ENCODE measurements at places on chromosomes 7 and 10.

DNA sequence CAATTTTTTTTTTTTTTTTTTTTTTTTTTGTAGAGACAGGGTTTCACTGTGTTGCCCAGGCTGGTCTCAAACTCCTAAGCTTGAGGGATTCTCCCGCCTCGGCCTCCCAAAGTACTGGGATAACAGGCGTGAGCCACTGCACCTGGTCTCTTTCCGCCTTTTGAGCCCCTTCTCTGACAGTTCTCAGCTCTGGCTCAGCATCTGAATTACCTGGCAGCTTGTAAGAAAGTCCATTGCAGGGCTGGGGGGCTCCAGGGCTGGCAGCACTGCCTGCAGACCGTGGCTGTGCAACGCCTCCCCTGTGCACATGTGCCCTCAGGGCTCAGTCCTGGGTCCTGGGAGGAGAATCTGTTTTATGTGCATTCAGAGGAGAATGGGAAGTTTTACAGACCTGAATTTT is 37.6 kb downstream of the VWA2 start:
- no peak for DNase-seq

- peak; percentile 54 for DNase-seq
Measured at GRCh38 chr7:155591055-155591775, 44.9 kb upstream of the CNPY1 start.

- DNase-seq, result no peak
Measured at GRCh38 chr7:23514755-23515154, 17.0 kb downstream of the TRA2A start.

- DNase-seq, result no peak
Measured at GRCh38 chr7:87912121-87912520, 21.9 kb upstream of the ADAM22 start.

- peak; percentile 55 for DNase-seq
Measured at GRCh38 chr10:119652361-119652730, 1.2 kb downstream of the BAG3 start.

DNA sequence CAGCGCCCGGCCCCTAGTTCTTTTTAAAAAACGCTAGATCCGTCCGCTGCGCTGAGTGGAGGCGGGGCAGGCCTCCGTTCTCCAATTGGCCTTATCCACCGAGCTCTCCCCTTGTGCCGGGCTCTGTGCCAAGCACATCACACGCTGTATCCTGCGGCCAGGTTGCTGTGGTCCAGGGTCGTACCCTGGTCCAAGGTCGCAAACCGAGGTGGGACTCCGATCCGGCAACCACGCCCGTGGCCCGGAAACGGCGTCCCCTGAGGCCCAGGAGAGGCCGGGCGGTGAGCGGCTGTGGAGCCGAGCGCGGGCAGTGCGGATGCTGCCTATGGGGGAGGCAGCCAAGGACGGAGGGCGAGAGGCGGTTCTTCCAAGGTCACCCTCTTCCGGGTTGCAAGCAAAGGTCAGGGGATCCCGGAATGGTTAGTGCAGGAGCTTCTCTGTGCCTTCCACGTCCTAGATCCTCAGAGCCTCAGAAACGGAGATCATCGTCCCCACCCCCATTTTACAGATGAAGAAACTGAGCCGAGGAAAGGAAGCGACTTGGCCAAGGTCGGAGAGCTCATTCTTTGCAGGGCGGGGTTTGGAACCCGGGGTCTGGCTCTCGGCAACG is 72.4 kb upstream of the LRRC4 start:
- DNase-seq, result no peak

All from K562 (cell line).